ENCODE measurements at places on chromosomes 4 and X. TPM values are rescaled to one million over a fixed set of nuclear protein-coding genes. Genes with fewer than 3 reads are reported as not detected.

DNA sequence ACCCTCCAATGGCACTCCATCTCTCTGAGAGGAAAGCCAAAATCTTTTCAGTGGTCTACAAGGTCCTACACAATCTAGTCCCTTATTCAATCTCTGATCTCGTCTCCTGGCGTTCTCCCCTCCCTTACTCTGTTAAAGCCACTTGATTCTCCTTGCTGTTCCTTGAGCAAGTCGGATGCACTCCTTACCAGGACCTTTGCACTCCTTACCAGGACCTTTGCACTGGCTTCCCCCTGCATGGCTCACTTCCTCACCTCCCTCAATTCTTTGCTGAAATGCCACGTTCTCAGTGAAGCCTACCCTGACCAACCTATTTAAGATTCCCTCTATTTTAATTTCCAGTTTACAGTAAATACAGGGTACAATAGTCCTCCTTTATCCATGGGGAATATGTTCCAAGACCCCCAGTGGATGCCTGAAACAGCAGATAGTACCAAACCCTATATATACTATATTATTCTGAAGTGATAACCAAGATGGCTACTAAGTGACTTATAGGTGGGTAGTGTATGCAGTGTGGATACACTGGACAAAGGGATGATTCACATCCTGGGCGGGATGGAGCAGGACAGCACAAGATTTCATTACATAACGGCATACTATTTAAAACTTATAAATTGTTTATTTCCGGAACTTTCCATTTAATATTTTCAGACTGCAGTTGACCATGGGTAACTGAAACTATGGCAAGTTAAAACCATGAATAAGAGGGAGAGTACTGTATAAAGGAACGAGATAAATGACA is 6.5 kb upstream of the DLG3 start:
- DNase-seq: peak; percentile 25

The MTTP gene
- 0.06 TPM for total RNA-seq

The TREX2 gene
- total RNA-seq: 2.3 TPM

The SPRY1 gene
- 13.5 TPM for total RNA-seq

DNA sequence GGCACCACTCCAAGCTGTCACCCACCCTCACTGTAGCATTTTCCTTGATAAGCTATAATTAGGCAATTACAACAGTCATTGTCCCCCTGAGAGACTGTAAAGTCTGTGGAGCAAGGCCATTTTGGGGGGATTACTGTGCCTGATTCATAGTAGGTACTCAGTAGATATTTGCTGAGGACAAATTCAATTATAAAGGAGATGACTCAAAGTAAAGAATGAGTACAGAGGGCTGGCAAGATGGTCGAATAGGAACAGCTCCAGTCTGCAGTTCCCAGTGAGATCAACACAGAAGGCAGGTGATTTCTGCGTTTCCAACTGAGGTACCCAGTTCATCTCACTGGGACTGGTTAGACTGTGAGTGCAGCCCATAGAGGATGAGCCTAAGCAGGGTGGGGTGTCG is 42.0 kb downstream of the MAOB start:
- DNase-seq: no peak

DNA sequence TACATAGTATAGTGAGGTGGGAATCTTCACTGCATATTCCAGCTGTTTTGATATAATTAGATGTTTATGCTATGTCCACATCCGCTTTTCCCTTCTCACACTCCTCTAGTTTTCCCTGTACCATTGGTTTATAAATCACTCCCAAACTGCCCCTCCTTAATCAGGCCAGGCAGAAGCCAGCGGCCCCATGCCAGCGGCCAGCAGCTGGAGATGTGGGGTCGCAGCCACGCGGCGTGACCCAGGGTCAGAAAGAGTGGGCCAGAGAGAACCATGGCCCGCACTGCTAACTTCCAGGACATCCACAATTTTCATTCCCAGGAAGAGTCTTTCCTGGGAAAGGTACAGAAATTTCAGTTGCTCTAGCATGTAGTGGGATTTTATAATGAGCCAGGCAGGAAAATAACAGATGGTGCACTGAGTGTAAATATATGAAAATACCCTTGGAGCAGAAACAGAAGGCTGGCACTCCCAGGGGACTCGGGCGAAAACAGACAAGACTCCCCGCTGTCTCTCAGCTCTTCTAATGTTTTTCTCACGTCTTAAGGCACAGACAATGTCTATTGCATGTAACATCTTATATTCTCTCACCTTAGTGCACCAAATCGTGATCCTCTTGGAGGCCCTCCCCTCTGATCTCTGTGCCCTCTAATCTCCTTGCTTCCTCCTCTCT is 145.9 kb upstream of the ZFP42 start:
- no peak for DNase-seq

The EFHC2 gene
- total RNA-seq: 0.17 TPM

The PASD1 gene
- not detected for total RNA-seq

- DNase-seq: no peak
These were observed 36.5 kb downstream of the SHOX start for GRCh38 chrX:666762-667720.

DNA sequence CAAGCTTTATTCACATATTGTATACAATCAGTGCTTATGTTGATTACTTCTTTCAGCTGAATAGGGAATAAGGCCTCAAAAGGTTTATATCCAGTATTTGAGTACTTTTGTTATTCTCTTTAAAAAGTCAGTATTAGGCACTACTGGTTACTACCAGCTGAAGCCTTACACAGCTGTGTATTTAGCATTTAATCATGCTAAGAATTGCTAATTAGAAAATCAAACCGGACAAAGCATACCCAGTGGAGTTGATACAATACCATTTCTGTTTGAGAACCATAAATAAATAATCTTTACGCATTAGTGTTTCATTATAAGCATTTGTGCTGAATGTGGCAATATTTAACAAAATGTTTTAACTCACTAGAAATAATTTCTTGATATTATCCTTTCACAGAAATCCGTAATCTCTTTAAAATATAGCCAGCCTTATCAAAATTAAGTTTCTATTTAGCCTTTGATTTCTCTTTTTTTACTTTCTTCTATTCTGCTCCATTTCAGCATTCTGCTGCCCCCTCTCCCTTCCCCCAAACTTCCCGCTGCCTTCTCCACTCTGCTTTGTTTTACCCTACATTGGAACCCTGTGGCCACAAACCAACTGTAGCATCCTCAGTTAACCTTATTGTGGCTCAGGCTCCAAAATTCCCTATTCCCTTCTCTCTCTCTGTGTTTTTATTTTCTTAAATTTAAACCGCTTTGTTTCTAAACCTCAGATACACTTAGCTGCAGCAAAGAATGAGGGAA is 37.8 kb downstream of the UGT8 start:
- DNase-seq: no peak

GRCh38 chrX:132022967-132023895 is at the start of gene STK26:
Gene STK26, plus strand, starts transcription at chrX:132023302. Its CDS starts 316 bp downstream, at chrX:132023618.
- DNase-seq: peak; percentile 34

- DNase-seq: no peak
These were observed 7.6 kb downstream of the SLC25A43 start for GRCh38 chrX:119406776-119407175.

DNA sequence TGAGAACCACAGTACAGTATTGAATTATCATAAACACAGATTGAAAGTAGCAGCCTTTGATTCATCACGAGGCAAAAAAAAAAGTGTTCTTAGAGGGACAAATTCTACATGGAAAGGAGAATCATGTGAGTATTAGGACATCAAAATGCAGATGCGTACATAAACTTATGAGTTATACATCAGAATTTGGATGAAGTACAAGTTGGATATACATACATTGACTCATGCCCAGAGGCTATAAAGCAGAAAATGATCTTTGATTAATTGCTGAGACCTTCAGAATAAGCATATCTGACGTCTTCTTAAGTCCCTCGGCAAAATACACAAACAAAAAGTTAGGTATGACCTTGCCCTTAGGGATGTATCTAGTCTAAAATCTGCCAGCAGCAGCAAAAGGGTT is 206.4 kb downstream of the LDB2 start:
- no peak for DNase-seq

The MAGEB1 gene
- total RNA-seq: not detected

DNA sequence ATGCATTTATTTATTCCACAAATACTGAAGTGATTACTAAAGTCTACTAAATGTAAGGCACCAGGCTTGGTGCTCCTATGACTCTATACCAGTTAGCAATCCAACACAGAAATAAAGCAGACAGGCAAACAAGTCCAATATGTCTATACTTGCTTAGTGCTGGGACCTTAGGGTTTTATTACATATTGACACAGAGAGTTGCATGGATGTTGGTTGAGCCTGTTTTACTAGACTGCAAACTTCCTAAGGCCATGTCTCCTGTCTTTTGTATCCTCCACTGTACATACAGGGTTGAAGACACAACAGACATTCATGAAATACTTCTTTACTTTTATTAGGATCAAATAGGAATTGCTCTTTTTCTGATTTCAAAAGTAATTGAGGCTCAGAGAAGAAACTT is 69.0 kb downstream of the LNX1 start:
- DNase-seq: no peak

DNA sequence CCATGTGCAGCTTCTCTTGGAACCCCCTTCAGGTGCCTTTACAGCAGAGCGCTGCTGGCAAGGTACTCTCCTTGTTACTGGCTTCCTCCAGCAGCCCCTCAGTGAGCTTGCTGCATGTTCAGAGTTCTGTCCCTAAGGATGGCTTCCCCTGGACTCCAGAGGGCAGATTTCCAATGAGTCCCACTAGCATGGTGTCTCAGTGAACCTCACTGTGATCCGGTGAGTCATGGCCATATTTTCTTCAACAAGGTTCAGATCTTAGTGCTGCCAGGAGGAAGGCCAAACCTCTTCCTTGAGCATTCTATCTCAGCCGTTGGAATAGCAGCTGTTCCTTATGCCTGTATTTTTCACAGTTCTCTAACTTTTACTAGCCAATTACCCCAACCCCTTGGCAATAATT is 98.8 kb downstream of the CASK start:
- peak; percentile 86 for DNase-seq

- peak; percentile 81 for DNase-seq
These were observed 584.0 kb upstream of the TENM3 start for GRCh38 chr4:181659202-181659601.

The SLC26A1 gene
- total RNA-seq: not detected

- DNase-seq: no peak
These were observed 109.2 kb upstream of the IGFBP7 start for GRCh38 chr4:57219431-57219830.

The UGT8 gene
- total RNA-seq: 0.13 TPM

- DNase-seq: no peak
These were observed 129.3 kb downstream of the SLIT2 start for GRCh38 chr4:20381005-20381404.

DNA sequence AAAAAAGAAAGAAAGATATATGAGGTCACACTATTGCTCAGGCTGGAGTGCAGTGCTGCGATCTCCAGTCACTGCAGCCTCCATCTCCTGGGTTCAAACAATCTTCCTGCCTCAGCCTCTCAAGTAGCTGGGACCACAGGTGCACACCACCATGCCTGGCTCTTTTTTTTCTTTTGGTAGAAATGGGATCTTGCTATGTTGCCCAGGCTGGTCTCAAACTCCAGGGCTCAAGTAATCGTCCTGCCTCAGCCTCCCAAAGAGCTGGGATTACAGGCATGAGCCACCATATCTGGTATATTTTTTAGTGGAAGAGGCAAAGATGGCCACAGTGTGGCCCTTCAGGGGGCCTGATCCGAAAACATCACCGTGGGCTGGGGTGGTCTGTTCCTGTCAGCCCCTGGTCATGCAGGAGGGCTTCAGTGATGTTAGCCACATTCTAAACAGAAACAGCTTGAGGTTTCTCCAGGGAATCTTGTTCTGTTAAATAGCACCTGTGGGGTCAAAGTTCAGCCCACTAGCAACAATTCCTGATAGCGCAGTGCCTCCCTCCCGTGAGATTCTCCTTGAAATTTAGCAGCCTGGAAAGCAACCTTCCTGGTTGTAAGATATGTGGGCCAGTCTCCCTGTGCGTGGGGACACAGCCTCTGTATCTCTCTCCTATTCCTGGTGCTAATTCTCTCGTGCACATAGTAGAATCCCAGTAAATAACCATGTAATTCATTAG is 7.3 kb upstream of the DHRSX start:
- DNase-seq: no peak

The USP51 gene
- 1.0 TPM for total RNA-seq

GRCh38 chrX:105870445-105870844 is 48.1 kb downstream of the NRK start:
- DNase-seq: no peak

DNA sequence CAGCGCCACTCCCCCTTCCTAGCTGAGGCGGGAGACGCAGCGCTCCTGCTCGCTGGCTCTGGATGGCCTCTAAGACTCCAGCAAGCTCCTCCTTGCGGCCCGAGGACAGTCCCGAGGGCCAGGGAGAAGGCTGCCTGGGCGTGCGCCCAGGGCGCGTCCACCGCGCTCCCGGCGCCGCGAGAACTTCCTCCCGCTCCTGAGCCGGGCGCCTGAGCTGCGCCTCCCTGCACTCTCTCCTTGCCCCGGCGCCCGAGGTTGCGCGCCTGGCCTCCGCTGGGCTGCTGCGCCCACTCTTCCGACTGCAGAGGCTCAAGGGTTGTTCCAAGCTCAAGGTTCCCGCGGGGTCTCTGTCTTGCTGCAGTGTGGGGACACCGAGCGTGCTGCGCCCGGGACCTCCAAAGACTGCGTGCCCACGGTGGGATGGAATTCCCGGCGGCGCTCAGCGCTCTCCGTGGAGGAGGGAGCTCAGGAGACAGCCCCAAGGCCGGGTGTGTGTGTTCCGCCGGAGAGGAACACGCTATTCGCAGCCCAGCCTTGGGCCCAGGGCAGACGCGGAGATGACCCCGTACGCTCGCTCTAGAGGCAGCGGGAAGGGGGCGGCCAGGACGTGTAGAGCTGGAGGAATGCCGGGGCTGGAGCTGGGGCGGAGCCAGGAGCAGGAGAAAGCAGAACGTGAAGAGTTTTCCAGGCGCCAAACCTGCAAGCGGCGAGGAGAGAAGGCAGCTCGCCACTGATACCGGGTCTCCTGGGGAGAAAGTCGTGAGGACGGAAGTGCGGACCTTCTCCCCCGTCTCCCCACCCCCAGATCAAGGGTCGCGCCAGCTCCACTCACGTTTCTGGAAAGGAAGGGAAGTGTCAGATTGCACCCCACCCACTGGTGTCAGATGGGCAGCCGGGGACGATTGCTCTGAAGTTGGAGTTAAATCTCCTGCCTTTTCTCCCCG is at the start of gene ARHGAP6:
Gene ARHGAP6 (minus strand): TSS at position 753 of the 944 bp plus-strand sequence. CDS start 1,092 bp downstream, outside the sequence.
- DNase-seq: peak; percentile 24

GRCh38 chrX:44816367-44816766 is 27.5 kb upstream of the DUSP21 start:
- DNase-seq: no peak

DNA sequence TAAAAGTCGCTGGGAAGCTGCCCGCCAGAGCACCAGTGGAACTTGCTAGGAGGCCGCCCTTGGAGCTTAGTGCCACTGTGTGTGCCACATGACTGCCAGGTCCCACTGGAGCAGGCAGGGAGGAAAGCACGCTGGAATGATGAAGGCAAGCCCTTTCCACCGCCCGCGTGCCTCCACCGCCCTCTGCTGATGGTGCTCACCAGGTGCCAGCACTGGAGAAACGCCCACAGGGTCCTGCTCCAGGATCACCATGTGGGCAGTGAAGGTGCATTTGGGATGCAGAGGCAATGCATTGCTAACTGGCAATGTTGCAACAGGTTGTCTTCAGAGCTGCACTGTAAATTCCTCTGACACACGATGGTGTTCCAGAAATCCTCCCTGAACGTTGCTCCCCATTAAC is 76.3 kb downstream of the SHROOM2 start:
- no peak for DNase-seq

- no peak for DNase-seq
These were observed 27.1 kb downstream of the STAG2 start for GRCh38 chrX:123988423-123989111.

All from LHCN-M2 (cell line).